ENCODE measurements at places on chromosomes 7 and 10. TPM values are rescaled to one million over a fixed set of nuclear protein-coding genes. Genes with fewer than 3 reads are reported as not detected.

The STAG3 gene
- 5.2 TPM for total RNA-seq

The PTPN20 gene
- total RNA-seq = 0.96 TPM

The TFPI2 gene
- 10.4 TPM for total RNA-seq

The SPDYE2B gene
- not detected for total RNA-seq

The LLCFC1 gene
- not detected for total RNA-seq

The CDH23 gene
- 2.9 TPM for total RNA-seq

The CPN1 gene
- 0.66 TPM for total RNA-seq

The HBP1 gene
- 31.0 TPM for total RNA-seq

The HPS1 gene
- 49.3 TPM for total RNA-seq

The AP1S1 gene
- 80.0 TPM for total RNA-seq

The DNA2 gene
- total RNA-seq = 39.3 TPM

The SPOCK2 gene
- 4.7 TPM for total RNA-seq

The PNLIP gene
- total RNA-seq = 1.9 TPM

The FIS1 gene
- total RNA-seq = 122 TPM

- no peak for DNase-seq
Measured at GRCh38 chr7:158614700-158615099, 27.1 kb upstream of the PTPRN2 start.

- DNase-seq = no peak
Measured at GRCh38 chr7:18553605-18554003, 58.1 kb downstream of the HDAC9 start.

GRCh38 chr10:43287056-43288007 is 20.5 kb upstream of the RASGEF1A start:
- no peak for DNase-seq

DNA sequence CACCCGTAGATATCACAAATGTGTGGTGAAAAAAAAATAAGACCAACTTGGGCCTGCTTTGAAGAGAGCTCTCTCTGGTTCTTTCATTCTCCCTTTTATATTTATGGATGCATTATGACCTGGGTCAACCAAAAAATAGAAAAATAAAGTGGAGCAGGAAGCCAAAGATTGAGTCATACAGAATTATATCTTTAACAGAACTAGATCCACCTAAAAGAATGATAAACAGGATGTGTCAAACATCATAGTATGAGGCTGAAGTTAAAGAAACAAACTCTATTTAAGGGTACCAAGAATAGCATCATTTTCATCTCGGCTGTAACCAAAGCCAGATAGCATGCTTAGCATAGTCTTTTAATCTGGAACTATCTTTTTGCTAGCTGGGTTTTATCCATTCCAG is 28.8 kb upstream of the NMT2 start:
- no peak for DNase-seq

DNA sequence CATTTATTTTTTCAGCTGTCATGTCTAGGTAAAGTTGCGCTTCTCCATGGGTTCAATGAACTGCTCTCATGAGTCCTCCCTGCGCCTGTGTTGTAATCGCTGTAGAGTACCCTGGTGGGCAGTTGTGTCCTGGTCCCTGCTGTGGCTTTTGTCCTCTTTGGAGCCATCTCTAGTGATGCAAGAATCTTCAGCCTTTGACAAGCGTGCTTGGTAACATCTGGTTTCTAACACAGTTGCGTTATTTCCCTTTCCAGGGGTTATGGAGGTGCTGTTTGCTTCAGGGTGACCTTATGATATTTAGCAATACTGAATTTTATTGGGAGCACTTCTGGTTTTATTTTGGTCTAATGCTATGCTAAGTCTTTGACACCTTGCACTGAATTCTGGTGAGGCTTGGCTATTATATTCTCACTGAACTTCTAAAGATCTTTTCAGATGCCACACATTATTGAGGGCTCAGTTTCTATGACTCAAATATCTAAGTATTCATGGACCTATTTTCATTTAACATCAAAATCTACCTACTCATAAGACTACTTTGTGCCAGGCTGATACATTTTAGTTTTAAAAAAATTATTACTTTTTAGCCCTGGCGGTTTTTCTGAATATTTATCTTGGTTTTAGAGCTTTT is 88.6 kb downstream of the FANK1 start:
- DNase-seq = no peak

GRCh38 chr7:94421681-94422080 is 27.0 kb downstream of the COL1A2 start:
- no peak for DNase-seq

DNA sequence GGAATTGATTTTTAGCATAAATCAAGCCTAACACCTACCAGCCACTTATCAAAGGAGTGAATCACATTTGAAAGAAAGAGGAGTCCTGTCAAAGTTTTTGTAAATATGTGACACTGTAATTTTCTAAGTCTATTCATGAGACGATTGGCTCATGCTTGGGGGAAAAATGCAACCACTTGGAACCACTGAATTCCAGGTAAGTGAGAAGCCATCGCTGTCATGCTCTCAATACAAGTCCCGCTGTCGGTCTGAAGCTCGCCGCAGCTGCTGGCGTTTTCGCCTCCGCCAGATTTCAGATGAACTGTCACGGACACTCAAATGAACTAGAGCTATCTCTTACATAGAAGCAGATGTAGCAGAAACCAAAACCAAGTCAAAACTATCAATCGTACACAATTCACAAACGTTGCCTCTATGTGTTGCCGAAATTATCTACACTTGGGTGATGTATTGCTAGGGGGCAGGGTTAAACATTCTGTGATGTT is 279.8 kb upstream of the FZD8 start:
- DNase-seq = no peak

GRCh38 chr10:79140085-79140793 is 71.5 kb downstream of the ZMIZ1 start:
- no peak for DNase-seq

DNA sequence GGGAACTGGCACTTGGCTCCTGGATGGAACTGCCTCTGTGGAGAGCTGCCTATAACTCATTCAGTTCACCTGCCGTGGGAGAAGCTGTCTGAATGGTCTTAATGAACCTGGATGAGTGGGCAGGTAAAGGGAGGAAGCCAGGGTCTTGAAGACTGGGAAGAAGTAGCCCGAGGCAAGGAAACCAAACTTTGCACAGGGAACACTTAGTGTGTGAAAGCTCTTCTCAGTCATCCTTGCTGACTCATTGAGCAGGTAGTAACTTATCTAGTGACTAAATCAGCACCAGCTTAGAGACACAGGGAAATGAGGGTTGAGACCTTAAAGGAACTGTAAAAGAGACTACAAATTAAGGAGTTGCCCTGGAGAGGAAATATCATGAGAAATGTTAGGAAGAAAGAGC is 9.9 kb downstream of the LRRC4 start:
- no peak for DNase-seq

DNA sequence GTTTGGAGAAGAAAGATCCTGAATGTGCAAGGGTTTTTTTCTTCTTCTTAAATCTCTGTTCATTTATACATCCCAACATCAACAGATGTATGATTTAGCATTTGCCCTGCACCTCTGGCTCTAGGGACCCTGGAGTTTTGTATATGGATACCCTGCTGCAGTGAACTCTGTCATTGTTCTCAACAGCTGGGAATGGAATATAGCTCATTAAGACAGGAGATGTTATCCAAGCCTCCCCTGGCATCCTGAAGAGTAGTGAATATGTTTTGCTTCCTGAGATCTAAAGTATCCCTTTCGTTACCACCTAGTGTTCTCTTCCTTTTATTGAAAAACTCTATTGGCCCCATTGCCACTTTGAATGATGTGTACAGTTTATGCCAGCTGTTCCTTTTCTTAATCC is 275.9 kb downstream of the EXOC4 start:
- DNase-seq = no peak

DNA sequence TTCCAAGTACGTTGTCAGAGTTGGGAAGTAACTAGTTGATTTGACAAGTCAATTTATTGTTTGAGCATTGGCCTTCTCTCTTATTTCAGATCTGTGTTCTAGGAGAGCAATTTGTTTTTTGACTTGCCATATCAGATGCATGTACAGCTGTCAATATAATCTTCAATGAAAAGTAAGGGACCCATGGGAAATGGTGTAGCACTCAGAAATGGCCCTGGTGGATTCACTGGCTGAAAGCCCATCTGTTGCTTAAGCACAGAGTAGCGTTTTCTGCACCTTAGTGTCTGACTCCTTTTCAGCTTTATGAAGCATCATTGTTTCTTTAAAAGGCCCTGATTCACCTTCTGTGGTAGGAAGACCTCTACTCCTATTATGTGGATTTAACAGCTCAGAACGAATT is 10.2 kb downstream of the GARS1 start:
- DNase-seq = no peak

- peak; percentile 24 for DNase-seq
Measured at GRCh38 chr10:117221156-117221711, 19.7 kb upstream of the SLC18A2 start.

DNA sequence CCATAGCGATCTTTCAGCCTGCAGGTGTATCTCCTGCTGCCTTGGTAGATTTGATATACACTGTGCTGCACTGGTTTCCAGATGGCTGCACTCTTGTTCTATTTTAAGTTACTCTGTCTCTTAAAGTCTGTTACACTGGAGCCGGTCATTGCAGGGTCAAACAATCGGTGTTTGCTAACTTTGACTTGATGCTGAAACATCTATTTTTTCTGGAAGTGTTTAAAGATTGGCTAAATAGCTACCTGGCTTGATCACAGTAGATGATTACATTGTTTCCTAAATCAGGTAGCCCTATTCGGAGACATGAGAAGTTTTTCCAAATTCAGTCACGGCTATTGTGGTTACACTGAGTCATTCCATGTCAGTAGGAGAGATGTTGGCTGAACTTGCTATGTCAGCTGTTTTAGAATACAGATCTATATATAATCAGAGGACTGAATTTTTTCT is 574.8 kb downstream of the ETV1 start:
- no peak for DNase-seq

DNA sequence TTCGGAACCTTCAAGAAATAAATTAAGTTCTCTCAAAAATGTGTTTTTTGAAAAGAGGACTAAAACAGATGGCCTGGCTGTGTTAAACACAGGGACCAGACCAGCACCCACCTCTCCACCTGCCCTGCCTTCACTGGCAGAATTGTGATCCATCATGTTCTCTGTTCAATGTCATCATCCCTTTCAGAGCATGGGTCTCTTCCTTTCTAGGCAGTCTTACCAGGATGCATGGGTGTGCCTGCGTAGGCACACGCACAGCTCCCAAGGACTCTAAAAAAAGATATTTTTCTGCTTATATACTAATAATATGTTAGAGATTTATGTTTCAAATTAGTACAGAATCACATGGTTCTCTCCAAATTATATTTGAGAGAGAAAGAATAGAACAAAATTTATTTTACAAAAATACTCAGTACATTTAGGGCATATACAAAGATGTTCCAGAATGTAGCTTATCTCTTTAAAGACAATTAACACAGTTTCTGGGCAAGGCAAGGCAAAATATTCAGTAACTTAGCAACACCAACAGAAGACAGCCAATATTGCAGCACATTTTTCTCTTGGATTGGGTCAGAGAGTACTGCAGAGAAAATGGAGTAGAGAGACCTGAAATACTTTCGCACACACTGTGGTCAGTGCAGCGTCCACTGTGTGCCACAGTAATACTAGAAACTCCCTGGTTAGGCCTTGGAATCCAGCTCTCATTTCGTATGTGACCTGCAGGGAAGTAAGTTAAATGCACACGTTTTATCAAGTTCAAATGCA is 52.8 kb downstream of the EGFR start:
- DNase-seq = no peak

GRCh38 chr7:69504733-69505420 is 93.4 kb upstream of the AUTS2 start:
- no peak for DNase-seq

GRCh38 chr7:15836651-15837050 is 150.2 kb upstream of the MEOX2 start:
- DNase-seq = no peak

DNA sequence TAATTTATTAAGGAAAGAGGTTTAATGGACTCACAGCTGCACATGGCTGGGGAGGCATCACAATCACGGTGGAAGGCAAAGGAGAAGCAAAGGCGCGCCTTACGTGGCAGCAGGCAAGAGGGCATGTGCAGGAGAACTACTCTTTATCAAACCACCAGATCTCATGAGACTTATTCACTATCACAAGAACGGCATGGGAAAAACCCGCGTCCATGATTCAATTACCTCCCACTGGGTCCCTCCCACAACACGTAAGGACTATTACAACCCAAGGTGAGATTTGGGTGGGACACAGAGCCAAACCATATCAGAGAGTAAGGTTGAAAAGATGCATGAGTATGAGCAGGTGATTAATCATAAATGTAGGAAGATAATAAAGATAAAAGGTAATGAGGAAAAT is 3.2 kb upstream of the JCAD start:
- DNase-seq = no peak

GRCh38 chr7:37410305-37411229 is 38.1 kb downstream of the ELMO1 start:
- DNase-seq = no peak

- no peak for DNase-seq
Measured at GRCh38 chr10:63600540-63600939, 79.3 kb downstream of the REEP3 start.

- no peak for DNase-seq
Measured at GRCh38 chr10:131858583-131859340, 42.0 kb upstream of the PPP2R2D start.

GRCh38 chr10:43667317-43667731 is 18.6 kb upstream of the ZNF32 start:
- peak; percentile 57 for DNase-seq

- DNase-seq = no peak
Measured at GRCh38 chr10:110647136-110647430, 2.9 kb downstream of the RBM20 start.

GRCh38 chr7:88771417-88771816 is 11.9 kb downstream of the ZNF804B start:
- no peak for DNase-seq

DNA sequence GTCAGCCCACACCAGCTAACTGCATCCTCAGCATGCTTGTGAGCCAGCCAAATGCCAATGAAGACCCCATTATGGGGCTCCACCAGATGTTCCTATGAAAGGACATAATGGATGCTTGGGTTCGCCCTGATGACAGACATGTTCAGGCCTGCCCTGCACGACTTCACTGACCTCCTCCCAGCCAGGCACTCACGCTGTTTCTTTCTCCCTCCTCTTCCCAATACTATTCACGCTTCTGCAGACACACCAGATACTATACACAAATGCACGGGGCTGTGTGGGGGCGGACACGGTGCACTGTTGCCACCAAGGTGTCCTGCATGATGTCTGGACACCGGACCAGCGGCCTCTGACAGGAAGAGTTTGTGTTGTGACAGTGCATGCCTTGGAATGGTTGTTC is 284.2 kb downstream of the PRPF18 start:
- DNase-seq = no peak
